Activated CD8-positive, alpha-beta memory T cell treated with anti-CD3 and anti-CD28 coated beads, Interleukin-2, amount 10 ng/mL, durations not matched to agents 7 days and 5 days (primary cell): ENCODE measurements at places on chromosomes 2 and 18.

- DNase-seq = no peak
These were observed 65.8 kb downstream of the PSMG2 start for GRCh38 chr18:12768625-12769024.

- DNase-seq = no peak
These were observed at the start of gene TMEM37 for GRCh38 chr2:119431155-119431975. TSS of gene TMEM37 (plus strand) at chr2:119431854. CDS start at chr2:119431904, 50 bp downstream.

DNA sequence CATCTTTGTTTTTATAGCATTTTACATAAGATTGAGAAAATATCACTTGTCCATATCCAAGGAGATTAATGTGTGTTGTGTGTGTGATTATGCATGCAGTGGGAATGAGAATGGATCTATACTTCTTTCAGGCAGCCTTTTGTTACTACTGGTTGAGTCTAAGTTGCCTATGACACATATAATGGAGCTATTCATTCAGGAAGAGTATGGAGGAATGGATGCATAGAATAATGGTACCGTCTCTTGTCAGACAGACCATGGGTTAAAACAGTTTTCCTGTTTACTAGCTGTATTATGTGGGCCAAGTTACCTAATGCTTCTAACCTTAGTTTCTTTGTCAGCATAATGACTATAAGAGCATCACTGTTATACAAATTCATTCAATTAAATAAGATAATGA lies 155.4 kb upstream of the KYNU start:
- no peak for DNase-seq

- DNase-seq = no peak
These were observed 45.1 kb upstream of the FHL2 start for GRCh38 chr2:105443617-105444598.

DNA sequence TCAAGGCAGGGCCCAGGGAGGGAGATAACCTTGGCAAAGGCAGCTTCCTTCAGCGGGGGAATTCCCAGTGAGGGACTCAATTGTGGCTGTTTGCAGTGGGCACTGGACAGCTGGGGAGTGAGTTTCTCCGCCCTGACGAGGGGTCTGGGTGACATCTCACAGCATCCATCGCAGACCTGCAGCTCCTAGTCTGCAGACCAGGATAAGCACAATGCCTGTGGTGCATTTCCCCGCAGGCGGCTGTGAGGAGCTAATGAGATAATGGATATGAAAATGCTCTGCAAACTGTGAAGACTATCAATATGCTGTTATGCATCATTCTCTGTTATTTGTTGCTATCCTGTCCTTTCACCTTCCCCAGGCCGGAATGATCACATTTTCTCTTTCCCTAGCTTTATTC lies 30.0 kb upstream of the CYP1B1 start:
- no peak for DNase-seq

GRCh38 chr2:48092846-48093803 lies 186.8 kb upstream of the FBXO11 start:
- no peak for DNase-seq

DNA sequence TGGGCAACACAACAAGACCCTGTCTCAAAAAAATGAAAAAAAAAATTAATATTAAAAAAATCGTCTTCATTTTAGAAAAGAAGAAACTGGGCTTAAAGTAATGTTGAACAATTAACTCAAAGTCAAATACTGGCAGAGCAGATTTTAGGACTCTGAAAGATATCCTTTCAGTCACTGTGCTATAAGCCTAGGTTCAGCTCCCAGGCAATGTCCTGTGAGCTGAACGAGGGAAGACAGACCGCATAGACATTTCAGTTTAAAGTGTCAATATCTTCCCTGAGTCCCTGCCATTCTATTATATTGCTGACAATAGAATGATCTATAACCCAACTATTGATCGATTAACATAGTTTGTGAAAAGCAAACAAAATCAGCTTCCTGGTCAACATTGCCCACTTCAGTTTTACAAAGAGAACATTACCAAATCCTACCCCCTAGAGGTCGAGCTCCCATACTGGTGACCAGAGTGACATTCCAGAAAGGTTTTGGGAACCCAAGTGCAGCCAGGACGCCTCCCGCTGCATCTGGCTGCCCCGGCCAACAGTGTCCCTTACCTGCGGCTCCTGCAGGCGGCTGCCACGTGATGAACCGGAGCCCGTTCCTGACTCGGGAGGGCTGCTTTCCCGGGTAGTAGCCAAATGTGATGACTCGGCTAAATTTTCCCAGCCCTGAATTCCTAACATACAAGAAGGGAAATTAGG lies 639 bp downstream of the MRO start:
- no peak for DNase-seq

DNA sequence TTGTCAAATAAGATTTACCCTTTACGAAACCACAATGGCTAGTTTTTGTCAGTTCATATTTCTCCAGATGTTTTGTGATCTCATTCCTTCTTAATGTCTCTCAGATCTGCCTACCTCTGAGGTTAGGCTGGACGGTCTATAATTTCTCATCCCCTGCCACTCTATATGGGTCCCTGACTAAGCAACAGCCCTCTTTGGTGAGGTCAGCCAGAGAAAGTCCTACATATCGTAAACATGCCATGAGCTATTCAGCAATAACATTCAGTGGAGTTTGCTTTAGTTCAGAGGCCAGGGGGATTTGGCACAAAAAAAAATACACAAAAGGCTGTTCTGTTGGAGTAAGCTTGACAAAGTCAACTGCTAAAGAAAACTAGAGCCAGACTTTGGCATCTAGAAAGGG lies 192.1 kb upstream of the NCKAP5 start:
- DNase-seq = no peak

- DNase-seq = no peak
These were observed 177.9 kb downstream of the PDE1A start for GRCh38 chr2:182248898-182249297.

DNA sequence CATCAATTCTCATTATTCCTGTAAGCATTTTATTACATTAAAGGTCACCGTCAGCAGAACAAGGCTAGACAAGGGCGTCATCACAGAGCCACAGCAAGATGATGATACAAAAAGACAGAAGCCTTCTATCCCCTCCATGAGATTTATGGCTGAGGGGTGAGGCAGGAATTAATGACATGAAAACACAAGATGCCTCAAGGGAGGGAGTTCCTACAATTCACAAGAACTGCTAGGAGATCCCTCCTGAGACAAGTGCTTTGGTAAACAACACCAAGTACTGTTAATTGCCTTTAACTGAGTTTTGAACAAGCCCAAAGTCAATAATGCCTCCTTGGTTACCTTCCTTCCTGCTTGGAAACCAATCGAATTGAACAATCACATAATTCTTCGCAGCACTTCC lies 14.1 kb downstream of the ADD2 start:
- DNase-seq = no peak

DNA sequence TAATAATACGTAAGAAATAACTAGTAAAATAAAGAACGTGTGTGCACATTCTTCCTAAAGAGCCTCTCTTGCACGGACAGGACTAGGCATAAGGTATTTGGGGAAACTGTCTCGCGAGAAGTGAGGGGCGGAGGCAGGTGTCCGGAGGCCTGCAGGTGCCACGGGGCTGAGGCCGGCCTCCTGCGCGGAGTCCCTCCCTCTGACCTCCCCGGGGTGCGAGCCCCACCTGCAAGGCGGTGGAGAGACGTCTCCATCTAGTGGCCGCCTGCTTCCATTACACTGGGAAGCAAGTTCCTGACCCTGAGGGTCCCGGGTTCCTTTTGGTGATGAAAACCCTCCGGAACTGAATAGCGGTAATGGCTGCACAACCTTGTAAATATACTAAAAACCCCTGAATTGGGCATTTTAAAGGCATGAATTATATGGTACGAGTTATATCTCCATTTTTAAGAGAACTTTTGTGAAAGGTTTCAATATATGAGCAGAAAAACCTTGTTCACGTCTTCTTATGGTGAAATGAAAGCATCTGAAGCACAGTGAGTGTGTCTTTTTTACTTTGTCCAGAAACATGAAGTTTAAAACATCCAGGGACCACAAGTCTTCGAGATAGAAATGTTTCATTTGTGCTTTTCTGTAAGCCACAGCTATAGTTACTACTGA lies 35.5 kb upstream of the CTDP1 start:
- DNase-seq = peak; percentile 76

DNA sequence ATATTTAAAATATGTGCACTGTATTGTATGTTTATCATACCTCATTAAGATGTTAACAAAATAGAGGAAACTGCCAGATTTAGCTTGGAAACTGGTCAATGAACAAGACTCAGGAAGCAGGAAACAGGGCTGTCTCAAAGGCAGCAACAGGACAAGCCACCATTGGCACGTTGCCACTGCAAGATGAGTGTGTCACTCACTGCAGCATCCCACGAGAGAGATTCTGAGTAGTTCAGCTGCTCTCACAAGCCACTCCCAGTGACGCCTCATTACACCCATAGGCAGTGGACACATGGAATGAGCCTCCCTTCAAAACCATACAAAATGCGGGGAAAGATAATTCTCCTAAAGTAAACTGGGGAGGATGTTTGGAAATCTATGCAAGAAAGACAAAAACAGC lies 181.9 kb upstream of the DLGAP1 start:
- DNase-seq = no peak
